Activated naive CD8-positive, alpha-beta T cell treated with anti-CD3 and anti-CD28 coated beads for 36 hours (primary cell): ENCODE measurements at places on chromosomes 2 and 18. TPM values are rescaled to one million over a fixed set of nuclear protein-coding genes. Genes with fewer than 3 reads are reported as not detected.

LIMS3 gene
- 0.72 TPM for total RNA-seq

CROCC2 gene
- not detected for total RNA-seq

GPR39 gene
- total RNA-seq = not detected

DNA sequence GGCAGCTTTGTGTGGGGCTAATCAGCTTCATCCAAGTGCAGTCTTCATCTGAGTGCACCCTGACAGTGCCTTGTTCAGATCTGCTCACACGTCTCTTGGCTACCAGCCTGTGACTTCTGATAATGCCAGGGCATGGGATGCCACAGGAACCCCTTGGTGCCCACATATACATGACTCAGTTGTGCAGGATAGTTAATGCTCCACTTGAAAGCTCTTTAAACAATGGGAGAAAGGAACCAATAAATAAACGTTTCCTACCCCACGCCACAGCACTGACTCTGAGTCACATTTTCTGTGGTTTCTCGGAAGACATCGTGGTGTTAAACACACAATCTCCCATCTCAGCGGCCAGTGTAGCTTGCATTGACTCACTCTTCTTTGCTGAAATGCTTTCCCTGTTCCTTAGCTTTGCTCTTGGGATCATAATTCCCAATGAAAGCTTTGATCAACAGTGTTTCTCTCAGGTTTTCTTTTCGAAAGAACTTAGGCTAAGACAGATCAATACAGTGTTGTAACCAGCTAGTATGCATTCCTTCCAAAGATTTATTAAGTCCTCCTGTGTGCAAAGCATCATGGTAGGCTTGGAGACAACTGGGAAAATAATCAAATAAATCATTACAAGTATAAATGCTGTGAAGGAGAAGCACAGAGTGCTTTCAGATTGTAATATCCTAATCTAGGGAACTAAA, 142.0 kb downstream of the COPS8 start:
- DNase-seq = peak; percentile 18

GRCh38 chr2:75055820-75056675, 97.6 kb downstream of the POLE4 start:
- DNase-seq = no peak

DNA sequence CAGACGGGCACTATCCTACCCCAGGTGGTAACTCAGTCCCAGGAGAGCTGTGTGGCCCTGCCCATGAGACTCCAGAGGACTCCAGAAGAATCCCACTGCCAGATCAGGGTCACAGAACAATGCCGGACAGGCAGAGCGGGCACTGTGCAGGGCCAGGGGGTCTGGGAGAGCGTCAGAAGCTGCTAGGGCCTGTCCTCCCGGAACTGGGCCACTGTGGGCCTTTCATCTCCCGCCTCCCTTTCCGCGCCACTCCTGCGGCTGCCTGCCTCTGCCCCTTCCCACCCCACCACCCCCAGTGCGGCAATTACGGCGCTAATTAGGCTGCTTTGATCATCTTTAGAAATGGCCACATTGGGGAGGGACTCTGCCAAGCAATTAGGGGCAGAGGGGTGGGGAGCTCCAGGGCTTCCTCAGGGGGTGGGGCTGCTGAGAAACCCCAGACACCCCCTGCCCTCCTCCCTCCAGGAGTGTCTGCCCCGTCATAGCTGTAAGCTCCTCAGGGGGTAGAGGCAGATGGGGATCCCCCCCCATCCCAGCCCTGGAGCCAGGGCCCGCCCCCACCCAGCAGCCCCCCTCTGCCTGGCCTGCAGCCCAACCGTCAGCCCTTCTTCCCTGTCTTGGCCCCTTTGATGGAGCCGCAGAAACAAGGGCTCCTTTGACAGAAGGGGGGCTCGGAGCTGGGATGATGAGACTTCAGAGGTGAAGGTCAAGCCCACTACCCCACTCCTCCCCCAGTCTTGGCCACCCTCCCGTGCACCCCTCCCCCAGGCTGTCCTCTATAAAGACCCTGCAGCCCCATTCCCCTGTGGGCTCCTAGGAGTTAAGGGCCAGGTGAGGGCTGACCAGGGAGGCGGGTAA, at the start of gene PRSS56:
Gene PRSS56, plus strand, starts transcription at position 808 of the 858 bp plus-strand sequence. CDS start 211 bp downstream, outside the sequence.
- no peak for DNase-seq

DNA sequence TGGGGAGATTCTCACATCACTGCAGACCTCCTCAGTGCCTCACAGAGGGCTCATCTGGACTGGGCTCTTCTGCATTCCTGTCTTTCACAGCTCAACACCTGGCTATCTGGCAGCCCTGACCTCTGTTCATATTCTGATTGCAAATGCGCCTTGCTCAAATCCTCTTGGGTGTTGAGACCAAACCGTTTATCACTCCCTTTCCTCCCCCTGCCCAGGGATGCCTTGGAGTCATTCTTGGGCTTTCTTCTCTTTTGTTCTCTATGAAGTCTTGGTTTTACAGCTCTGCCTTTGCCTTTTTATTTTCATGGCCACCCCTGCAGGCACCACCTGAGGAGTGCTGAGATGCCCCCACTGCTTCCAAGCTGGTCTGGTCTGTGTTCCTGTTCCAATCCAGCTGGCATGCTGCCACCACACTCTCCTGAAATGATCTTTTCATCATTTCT, 26.3 kb downstream of the TUBB6 start:
- DNase-seq = no peak

GRCh38 chr18:15165048-15165447, 417.1 kb downstream of the ANKRD30B start:
- DNase-seq = no peak

- no peak for DNase-seq
These were observed 949 bp downstream of the MYOM1 start for GRCh38 chr18:3218819-3219218.

DNA sequence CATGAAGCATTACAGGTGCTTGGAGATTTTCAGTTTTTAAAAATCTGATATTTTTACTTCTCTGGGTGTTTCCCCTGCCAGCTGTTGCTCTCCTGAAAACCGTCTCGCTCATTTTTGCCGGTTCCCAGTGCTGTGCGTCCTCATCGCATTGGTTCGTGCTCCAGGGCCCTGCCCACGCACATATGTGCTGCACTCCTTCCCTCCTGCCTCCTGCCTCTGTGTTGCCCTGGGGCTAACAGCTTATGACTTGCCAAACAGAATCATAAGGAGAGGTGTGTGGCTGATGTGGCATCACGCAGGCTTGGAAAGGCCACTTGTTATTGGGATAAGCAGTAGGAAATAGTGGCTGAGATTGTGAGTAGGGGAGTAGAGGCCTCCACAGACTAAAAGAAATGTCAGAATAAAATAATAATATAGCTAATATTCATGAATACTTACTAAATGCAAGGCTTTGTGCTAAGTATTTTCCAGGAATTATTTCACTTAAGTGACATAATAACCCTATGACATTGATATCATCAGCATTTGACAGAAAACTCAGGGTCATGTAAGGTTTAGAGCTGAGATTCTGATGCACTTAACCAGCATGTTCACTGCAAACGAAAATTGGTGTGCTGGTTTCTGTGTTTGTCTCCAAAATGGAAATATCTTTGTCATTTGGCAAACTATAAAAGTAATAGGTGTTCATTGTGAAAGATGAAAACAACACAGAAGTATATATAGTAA, 53.5 kb downstream of the SLC4A1AP start:
- no peak for DNase-seq
